ENCODE measurements at places on chromosomes 1 and 21.
A peak's percentile ranks its signal among the peaks of the same experiment; 100 is the strongest.

DNA sequence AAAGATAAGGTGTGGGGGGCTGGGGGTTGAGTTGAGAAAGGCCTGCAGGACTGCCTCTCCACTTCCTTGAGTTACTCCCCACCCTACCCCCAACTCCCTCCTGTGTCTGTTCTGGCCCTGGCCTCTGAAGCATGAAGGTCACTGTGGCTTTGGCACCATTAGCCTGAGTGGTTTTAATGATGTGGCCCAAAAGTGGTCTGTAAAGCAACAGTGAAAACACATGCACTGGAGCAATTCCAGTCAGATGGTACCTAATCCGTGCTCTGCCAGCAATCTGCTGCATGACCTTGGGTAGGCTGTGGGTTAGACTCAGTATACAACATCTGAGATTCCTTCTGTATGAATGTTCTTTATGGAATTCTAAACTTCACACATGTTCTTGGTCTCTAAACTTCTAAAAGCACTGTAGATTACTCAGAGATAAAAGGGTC is 86.5 kb upstream of the ATP1A1 start:
- DNase-seq, result peak; percentile 1

DNA sequence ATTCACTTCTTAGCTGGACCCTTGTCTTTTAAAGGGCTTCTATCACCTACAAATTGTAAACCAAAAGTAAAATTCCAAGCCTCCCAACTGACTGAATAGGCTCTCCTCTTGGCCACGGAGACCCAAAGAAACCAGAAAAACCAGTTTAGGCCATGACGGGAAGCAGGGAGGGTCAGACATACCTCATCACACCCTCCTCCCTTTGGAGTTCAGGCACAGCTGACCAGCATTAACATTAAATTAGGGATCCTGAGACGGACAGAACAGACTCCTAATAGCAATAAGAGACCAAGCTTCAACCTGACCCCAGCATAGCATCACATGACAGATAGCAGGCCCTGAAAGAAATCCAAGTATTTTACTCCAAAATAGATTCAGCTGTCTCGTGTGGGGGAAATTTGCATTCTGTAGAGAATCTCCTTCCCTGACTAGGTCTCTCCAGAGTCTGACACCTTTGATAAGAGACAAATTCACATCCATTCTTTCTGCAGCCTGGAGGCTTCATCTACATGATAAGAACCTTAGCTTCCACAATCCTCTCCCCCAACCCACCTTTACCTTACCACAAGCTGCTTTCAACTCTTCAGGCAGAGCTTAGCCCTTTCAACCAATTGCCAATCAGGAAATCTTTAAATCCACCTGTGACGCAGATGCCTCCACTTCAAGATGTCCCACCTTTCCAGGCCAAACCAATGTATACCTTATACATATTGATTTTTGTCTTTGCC is 177.1 kb upstream of the RAB4A start:
- no peak for DNase-seq

DNA sequence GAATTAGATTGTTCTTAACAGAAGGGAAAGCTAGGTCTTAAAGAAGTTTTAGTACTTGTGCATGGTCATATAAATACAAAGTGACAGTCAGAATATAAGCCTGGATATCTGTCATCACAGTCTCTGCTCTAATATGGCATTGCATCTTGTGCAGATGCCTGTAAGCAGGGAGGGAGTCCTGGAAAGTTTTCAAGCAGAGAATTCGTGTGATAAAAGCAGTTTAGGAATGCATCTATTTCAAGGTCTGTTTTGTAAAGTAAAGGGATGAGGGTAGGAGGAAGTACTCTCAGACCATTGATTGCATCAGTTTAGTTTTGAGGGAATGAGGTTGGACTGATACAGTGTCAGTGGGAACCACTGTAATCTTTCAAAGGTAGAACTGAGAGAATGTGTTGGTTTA is 30.6 kb downstream of the IARS2 start:
- peak; percentile 60 for DNase-seq

DNA sequence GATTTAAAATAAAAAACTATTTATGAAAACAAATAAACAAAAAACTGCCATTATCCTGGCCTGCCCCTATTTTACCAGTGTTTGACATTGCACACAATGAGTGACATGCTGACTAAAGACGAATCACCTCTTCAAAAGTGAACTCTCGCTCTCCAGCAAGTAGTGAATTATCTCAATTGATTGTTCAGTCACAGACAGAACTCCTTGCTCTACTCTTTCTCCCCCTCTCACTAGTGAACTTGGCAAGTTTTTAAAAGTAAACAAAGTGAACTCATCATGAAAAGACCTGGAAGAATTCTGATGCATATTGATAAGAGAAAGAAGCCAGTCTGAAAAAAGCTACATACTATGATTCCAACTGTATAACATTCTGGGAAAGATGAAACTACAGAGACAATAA is 4.7 kb upstream of the C1orf52 start:
- DNase-seq, result no peak

- DNase-seq, result no peak
These were observed 168.2 kb downstream of the RASAL2 start for GRCh38 chr1:178262120-178262500.

All from GM04503 (cell line).